ENCODE measurements at places on chromosomes 5 and 9. TPM values are rescaled to one million over a fixed set of nuclear protein-coding genes. Genes with fewer than 3 reads are reported as not detected.

The BAAT gene
- not detected for total RNA-seq

The IRX1 gene
- total RNA-seq: not detected

The ANKRD55 gene
- not detected for total RNA-seq

The PCDHGC4 gene
- total RNA-seq: 1.7 TPM

The PCDHGA10 gene
- 4.3 TPM for total RNA-seq

The HAPLN1 gene
- 0.55 TPM for total RNA-seq
